Activated CD4-positive, alpha-beta memory T cell treated with anti-CD3 and anti-CD28 coated beads for 36 hours (primary cell): ENCODE measurements at places on chromosomes 1 and 21. TPM values are rescaled to one million over a fixed set of nuclear protein-coding genes. Genes with fewer than 3 reads are reported as not detected.

Gene CA6
- total RNA-seq: 0.17 TPM

Gene FHL3
- total RNA-seq: 14.7 TPM

Gene UBXN10
- 0.53 TPM for total RNA-seq

Gene MROH7
- 0.05 TPM for total RNA-seq

Gene KCNK2
- total RNA-seq: not detected

GRCh38 chr21:25081096-25081495, 526.2 kb downstream of the MRPL39 start:
- no peak for DNase-seq
- H3K4me1 ChIP-seq: no peaks in the 10 kb centered on the region
- H3K27me3 ChIP-seq: no peaks in the 10 kb centered on the region
- H3K4me3 ChIP-seq: no peak overlapping the region

GRCh38 chr1:247064304-247064703, 14.3 kb downstream of the ZNF670 start:
- H3K4me1 ChIP-seq: no peaks in the 10 kb centered on the region
- DNase-seq: no peak
- H3K27ac ChIP-seq: no peak overlapping the region
- no peaks in the 10 kb centered on the region for H3K27me3 ChIP-seq
- H3K36me3 ChIP-seq: peaks cover 53% of the 10 kb centered on the region

- no peaks in the 10 kb centered on the region for H3K4me1 ChIP-seq
- no peak for DNase-seq
- H3K4me3 ChIP-seq: no peak overlapping the region
- no peak overlapping the region for H3K27ac ChIP-seq
Observed at GRCh38 chr1:188359315-188359714, 1530.6 kb downstream of the PLA2G4A start.

DNA sequence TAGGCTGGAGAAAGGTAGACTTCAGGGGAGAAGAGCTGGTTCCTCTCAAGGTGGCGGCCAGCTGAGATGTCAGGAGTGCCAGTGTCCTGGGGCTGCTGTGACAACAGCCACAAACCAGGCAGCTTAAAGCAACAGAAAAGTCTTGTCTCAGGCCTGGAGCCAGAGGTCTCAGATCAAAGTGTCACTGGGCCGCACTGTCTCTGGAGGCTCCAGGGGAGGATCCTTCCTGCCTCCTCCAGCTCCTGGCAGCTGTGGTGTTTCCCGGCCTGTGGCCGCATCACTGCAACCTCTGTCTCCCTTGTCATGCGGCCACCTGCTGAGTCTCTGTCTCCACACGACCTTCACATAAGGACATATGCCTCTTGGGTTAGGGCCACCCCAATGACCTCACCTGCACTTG, 24.4 kb upstream of the TSPEAR start:
- H3K27ac ChIP-seq: no peak overlapping the region
- H3K4me1 ChIP-seq: no peaks in the 10 kb centered on the region
- H3K27me3 ChIP-seq: no peaks in the 10 kb centered on the region
- no peak for DNase-seq

DNA sequence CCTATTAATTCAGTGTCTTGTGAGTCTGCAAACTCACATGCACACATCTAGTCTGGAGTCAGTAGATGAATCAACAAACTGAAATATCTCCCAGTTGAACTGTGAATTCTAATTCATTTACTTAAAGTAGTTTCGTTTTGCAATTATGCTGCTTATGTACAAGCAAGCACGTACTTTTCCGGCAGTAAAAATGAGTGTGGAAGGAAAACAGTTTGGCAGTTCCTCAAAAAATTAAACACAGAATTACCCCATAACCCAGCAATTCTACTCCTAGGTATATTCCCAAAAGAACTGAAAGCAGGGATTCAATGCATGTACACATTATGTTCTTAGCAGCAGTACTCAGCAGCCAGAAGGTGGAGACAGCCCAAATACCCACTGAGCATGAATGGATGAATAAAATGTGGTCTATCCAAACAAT, 49.3 kb downstream of the GNB1 start:
- H3K27me3 ChIP-seq: no peaks in the 10 kb centered on the region
- H3K4me1 ChIP-seq: peaks cover 39% of the 10 kb centered on the region
- H3K27ac ChIP-seq: peak overlapping the region; percentile 70
- H3K36me3 ChIP-seq: peaks cover 3% of the 10 kb centered on the region
- DNase-seq: no peak

DNA sequence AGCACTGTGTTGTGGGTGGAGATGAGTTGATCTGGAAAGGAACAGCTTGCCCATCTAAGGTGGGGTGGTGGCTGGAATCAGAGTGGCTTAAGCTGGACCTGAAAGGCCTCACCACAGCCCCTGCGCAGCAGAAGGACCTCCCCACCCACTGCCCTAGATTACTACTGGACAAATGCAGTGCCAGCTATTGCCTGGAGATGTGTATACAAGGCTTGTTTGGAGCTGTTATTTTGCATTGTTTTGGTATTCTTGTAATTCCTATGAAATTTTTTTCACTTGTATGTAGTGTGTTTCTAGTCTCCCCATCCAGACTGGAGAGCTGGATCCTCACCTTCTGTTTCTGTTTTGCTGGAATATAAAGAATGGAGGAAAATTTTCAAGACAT, 1.3 kb upstream of the SLC30A1 start:
- no peak overlapping the region for H3K27ac ChIP-seq
- H3K4me1 ChIP-seq: peaks cover 29% of the 10 kb centered on the region
- DNase-seq: no peak
- peaks cover 4% of the 10 kb centered on the region for H3K36me3 ChIP-seq
- peak overlapping the region; percentile 71 for H3K4me3 ChIP-seq

GRCh38 chr21:31629972-31630711, 29.4 kb upstream of the SOD1 start:
- H3K36me3 ChIP-seq: no peaks in the 10 kb centered on the region
- H3K4me1 ChIP-seq: no peaks in the 10 kb centered on the region
- H3K27me3 ChIP-seq: no peaks in the 10 kb centered on the region

DNA sequence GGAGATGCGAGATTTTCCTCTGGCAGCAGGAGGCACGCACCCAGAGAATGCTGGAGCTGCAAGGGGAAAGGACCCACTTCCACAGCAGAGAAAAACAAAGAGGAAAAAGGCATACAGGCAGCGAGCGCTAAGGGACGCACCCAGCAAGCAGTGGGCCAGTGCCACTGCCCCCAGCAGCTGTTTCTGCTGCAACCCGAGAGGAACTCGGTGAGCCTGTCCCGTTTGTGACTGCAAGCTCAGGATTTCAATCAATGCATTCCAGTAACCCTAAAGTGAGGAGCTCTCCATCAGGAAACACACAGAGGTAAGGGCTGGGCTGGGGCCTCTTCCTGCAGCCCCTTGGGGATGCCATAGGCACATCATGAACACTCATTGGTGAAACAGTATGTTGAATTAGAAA, 58.7 kb downstream of the ACP6 start:
- no peak overlapping the region for H3K27ac ChIP-seq
- H3K36me3 ChIP-seq: peaks cover 45% of the 10 kb centered on the region
- H3K4me1 ChIP-seq: peaks cover 6% of the 10 kb centered on the region
- H3K4me3 ChIP-seq: no peak overlapping the region
- no peaks in the 10 kb centered on the region for H3K27me3 ChIP-seq
- no peak for DNase-seq

DNA sequence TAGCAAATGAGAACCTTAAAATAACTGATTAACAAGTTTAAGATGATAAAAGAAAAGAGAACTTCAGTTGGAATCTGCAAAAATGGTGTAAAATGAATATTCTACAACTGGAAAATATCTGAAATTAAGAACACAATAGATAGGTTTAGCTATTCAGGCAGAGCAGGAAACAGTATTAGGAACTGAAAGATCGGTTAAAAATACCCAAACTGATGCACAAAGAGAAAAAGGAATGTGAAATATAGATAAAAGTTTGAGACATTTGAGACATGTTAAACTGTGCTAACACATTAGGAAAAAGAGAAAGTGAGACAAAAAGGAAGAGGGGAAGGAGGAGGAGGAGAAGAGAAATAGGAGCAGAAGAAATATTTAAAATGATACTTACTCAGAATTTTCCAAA, 12.1 kb downstream of the CD55 start:
- H3K27ac ChIP-seq: no peak overlapping the region
- DNase-seq: no peak
- peaks cover 49% of the 10 kb centered on the region for H3K4me1 ChIP-seq

DNA sequence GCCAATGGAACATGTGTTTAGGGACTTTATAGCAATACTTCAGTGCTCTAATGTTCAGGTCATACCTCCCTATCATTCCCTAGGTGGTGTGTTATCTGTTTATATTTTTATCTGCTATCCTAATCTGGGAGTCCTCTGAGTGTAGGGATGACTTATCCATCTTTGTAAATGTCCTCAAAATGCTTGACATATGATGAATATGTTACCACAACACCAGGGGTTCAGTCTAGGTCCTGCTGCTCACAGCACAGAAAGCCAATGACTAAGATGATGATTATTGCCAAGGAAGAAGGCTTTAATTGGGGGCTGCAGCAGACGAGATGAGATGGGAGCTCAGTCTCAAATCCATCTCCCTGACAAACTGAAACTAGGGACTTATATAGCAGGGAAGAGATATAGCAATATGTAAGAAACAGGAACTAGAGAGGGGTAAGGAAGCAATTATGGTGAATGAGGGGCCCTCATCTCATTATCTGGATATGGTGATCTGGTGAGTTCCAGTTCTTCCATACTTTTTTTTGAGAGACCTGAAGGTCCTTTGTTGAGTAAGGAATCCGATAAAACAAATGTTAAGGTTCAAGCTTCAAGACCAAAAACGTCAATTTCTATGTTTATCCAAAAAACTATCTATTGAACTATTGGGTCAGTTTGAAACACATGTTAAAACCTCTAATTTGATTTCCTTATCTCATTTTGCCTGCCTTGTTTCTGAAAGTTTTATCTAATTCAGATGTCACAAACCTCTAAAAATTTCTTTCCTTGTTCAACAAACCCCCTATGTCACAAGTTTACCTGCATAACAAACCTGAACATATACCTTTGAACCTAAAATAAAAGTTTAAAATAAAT, 256.7 kb upstream of the CACYBP start:
- peaks cover 4% of the 10 kb centered on the region for H3K4me1 ChIP-seq
- no peak overlapping the region for H3K4me3 ChIP-seq
- H3K27ac ChIP-seq: no peak overlapping the region
- H3K27me3 ChIP-seq: no peaks in the 10 kb centered on the region

- H3K4me1 ChIP-seq: peaks cover 72% of the 10 kb centered on the region
- no peaks in the 10 kb centered on the region for H3K27me3 ChIP-seq
- peak overlapping the region; percentile 58 for H3K4me3 ChIP-seq
- peak overlapping the region; percentile 98 for H3K27ac ChIP-seq
Observed at GRCh38 chr1:39196244-39197215, 8.0 kb upstream of the MACF1 start.

GRCh38 chr1:2311184-2312032, 79.9 kb downstream of the MORN1 start:
- no peak overlapping the region for H3K27ac ChIP-seq
- no peaks in the 10 kb centered on the region for H3K27me3 ChIP-seq
- no peak overlapping the region for H3K4me3 ChIP-seq
- DNase-seq: peak; percentile 68
- peaks cover 22% of the 10 kb centered on the region for H3K36me3 ChIP-seq

GRCh38 chr1:82162486-82163420, 362.0 kb downstream of the ADGRL2 start:
- no peaks in the 10 kb centered on the region for H3K27me3 ChIP-seq
- DNase-seq: no peak
- no peak overlapping the region for H3K4me3 ChIP-seq
- H3K4me1 ChIP-seq: peaks cover 7% of the 10 kb centered on the region
- no peaks in the 10 kb centered on the region for H3K36me3 ChIP-seq

DNA sequence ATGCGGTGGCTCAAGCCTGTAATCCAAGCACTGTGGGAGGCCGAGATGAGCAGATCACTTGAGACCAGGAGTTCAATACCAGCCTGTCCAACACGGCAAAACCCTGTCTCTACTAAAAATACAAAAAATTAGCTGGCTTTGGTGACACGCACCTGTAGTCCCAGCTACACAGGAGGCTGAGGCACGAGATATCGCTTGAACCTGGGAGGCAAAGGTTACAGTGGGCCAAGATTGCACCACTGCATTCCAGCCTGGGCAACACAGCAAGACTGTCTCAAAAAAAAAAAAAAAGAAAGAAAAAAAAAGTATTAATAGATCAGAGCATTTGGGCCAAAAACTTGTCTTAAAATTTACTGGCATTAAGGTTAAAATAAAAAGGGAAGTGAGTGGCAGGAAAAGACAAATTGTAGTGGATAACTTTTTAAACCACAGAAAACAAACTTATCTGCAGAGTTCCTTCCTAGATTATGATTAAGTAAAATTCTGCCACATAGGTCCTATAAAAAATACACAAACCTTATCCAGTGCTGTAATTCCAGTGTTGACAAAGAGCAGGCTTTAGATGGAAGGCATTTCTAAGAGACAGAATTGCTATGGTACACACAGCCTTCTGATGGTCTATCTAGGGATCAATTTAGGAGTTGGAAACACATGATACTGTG, 53.3 kb downstream of the EIF4G3 start:
- no peak overlapping the region for H3K27ac ChIP-seq
- DNase-seq: no peak
- no peak overlapping the region for H3K4me3 ChIP-seq
- peaks cover 13% of the 10 kb centered on the region for H3K36me3 ChIP-seq
- H3K4me1 ChIP-seq: no peaks in the 10 kb centered on the region
- no peaks in the 10 kb centered on the region for H3K27me3 ChIP-seq
